Suprapubic skin (tissue), 4 donors: ENCODE measurements at places on chromosomes 2 and 18.

DNA sequence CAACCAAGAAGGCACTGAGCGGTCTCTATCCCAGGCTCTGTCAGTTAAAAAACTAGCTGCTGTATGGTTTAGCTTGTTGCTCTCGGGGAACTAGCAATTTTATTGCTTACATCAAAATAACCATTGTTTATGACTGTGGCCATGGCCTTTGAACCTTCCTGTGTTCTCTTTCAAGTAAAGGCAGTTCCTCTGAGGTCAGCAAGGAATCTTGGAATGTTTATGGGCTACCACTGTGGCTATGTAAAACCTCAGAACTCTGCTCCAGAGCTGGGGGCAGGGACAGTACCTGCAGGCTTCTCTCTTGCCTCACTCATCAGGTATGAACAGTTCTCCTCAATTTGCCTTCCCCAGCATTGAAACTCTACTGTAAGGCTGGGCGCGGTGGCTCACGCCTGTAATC, 416.0 kb upstream of the NETO1 start:
- no peak for DNase-seq

- DNase-seq: no peak
Measured at GRCh38 chr18:5297597-5297996, 2.1 kb upstream of the ZBTB14 start.

DNA sequence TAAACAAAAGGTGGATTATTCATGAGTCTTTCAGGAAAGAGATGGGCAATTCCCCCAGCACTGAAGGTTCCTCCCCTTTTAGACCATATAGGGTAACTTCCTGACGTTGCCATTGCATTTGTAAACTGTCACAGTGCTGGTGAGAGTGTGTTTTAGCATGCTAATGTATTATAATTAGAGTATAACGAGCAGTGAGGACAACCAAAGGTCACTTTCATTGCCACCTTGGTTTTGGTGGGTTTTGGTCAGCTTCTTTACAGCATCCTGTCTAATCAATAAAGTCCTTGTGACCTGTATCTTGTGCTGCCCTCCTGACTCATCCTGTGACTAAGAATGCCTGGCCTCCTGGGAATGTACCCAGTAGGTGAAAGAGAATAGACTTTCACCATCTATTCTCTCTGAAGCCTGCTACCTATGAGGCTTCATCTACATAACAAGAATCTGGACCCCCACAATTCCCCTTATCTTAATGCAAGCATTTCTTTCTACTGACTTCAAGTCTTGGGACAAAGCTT, 148.7 kb downstream of the CABLES1 start:
- DNase-seq: no peak

- no peak for DNase-seq
Measured at GRCh38 chr18:12907258-12907925, 23.4 kb upstream of the PTPN2 start.

DNA sequence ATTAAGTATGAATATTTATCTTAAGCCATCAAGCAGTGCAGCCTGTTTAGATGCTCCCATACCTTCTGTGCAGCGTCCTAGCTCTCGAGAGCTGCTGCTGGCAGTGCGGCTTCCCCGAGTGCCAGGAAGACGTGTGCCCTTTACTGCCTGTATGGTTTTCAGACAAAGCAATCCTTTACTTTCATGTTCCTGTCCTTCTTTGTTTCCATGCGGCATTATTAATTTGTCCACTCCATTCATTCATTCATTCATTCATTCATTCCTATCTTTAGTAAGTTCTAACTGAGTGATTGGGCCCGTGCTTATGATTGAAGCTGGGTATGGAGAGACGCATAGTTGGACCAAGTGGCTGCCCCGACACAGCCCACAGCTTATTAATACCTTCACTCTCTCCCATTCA, 446.6 kb upstream of the HNRNPA3 start:
- no peak for DNase-seq

DNA sequence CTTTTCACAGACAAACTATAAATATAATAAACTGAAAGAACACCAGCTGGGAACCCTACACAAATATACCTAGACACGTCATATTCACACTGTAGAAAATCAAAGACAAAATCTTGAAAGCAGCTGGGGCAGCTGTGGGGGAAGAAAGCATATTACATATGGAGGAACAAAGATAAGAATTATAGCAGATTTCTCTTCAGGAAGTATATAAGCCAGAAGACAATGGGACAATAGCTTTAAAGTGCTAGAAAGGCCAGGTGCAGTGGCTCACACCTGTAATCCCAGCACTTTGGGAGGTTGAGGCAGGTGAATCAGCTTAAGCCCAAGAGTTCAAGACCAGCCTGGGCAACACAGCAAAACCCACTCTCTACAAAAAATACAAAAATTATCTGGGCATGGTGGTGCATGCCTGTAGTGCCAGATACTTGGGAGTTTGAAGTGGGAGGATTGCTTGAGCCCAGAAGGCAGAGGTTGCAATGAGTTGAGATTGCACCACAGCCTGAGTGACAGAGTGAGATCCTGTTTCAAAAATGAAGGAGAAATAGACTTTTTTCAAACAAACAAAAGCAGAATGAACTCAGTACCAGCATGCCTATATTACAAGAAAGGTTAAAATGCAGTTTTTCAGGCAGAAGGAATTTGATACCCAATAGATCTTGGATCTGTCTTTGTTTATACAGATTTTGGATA, 26.8 kb upstream of the ERCC3 start:
- DNase-seq: no peak

GRCh38 chr2:239077260-239077659, 229.4 kb downstream of the TWIST2 start:
- no peak for DNase-seq

DNA sequence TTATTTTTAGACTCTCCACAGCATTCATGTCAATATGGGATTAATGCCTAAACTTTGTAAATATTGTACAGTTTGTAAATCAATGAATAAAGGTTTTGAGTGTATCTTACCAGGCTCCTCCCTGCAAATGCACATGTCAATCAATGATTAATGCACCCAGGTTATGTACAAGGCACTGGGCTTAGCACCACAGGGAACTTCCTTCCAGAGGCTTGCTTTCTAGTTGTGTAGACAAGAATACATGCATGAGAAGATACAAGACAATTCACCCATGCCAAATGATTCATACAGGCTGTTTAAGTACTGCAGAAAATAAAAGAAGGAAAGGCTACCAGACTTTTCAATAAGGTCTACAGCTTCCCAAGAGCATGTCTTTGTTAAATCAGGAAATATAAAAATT, 114.1 kb downstream of the MMADHC start:
- DNase-seq: no peak

- DNase-seq: no peak
Measured at GRCh38 chr2:168272225-168272624, 24.8 kb upstream of the STK39 start.

DNA sequence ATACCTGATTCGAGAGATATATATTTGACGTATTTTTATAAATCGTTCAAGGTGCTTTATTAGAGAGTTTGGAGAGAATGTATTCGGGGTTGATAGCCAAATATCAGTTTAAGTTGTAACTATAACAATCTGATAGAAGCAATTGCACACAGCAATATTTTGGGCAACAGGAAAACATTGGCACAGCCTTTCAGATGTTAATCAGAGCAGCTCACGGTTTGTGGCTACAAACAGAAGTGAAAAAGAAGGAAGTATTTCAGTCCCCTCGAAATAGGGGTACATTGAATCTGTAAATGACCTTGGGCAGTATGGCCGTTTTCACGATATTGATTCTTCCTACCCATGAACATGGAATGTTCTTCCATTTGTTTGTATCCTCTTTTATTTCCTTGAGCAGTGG, 20.6 kb downstream of the SERPINB10 start:
- DNase-seq: no peak

GRCh38 chr18:22517356-22517755, 99.6 kb upstream of the CTAGE1 start:
- DNase-seq: no peak

DNA sequence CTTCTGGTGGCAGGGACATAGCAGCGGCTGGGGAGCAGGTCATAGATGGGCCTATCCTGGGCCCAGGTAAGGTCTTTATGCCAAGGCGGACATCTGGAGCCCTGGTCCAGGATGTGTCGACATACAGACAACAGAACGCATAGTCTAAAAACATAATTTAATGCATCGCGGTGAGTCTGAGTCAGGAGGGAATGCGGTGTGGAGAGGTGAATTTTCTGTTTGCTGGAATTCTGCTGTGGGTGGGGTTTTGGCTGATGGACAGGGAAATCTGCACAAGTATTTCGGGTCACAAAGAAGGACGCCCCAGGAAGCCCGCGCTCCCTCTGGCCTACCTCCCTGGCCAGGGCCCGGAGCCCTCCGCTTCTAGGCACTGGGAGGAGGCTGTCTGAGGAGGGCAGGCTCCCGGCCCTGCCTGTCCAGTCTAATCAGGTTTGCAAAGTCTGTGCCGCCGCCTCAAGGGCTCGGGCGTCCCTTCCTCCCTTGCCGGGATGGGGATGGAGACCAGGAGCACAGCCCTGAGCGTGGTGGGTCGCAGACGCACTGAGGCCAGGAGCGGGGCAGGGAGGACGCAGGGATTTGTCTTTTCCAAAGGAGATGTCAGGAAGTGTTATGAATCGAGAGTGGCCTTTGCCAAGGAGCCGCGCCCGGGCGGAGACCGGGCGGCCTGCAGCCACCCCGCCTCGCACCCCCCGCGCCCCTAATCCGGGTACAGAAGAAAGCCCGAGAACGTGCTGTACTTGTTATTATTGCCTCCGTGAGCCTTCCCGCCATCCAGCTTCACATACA, 2.3 kb downstream of the C1QL2 start:
- DNase-seq: no peak

- no peak for DNase-seq
Measured at GRCh38 chr2:181111059-181111458, 130.7 kb downstream of the UBE2E3 start.

- DNase-seq: no peak
Measured at GRCh38 chr2:202110491-202110890, 37.4 kb downstream of the KIAA2012 start.

- DNase-seq: no peak
Measured at GRCh38 chr2:127653421-127654083, 7.6 kb downstream of the GPR17 start.

GRCh38 chr2:100309973-100310719, 12.2 kb downstream of the LONRF2 start:
- DNase-seq: no peak

DNA sequence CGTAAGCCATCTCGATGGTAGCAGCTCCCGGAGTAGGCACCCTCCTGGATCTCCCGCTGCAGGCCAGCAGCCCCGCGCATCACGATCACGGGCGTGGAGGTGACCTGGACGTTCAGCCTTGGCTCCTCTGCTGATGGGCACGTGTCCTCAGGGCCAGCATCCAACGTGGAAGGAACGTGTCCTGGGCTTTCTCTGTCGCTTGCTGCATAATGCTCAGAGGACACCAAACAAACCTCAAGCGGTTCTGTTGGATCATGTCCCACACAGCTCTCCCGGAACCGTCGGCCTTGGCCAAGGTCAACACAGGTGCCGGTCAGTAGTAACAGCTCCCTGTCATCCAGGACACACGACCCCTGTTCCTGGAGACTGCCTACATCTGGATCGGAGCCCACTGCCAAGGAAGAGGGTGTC, 23.1 kb downstream of the PASK start:
- peak; percentile 48 for DNase-seq

DNA sequence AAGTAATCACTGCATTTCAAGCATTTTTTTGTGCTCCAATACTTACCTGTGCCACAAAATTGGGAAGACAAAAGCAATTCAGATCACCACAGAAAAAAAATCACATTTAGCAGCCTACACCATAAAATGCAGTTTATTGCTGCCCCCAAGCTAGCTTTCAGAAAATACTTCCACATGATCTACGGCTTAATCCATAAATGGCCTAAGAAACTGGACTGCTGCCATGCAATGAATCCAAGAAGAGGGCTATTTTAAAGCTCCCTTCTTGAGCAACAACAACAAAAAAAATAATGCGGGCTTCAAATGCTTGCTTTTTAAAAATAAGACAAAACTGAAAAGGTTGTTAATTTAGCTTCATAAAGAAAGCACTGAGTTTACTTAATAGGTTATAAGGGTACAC, 272.3 kb downstream of the RAD51AP2 start:
- DNase-seq: no peak
